HFFc6 (cell line): ENCODE measurements at places on chromosomes 2 and 18. TPM values are rescaled to one million over a fixed set of nuclear protein-coding genes. Genes with fewer than 3 reads are reported as not detected.
A peak's percentile ranks its signal among the peaks of the same experiment; 100 is the strongest.

The TUBB6 gene
- total RNA-seq: 406 to 585 TPM (median 499 TPM) in 3 replicates

The CCDC74B gene
- total RNA-seq: 3.1 to 4.8 TPM (median 3.4 TPM) in 3 replicates

The ERICH2 gene
- not detected in 3 replicates for total RNA-seq

The GCKR gene
- total RNA-seq: not detected in 2 replicates

The DLX1 gene
- total RNA-seq: 8.2 to 12.9 TPM (median 12.2 TPM) in 3 replicates

The CCDC148 gene
- total RNA-seq: 0.54 to 1.1 TPM (median 0.91 TPM) in 3 replicates

The MEP1B gene
- total RNA-seq: not detected in 3 replicates

The SLC4A1AP gene
- 20.8 to 24.9 TPM (median 24.2 TPM) in 3 replicates for total RNA-seq

The RGPD4 gene
- total RNA-seq: 0.05 TPM in 1 of 3 replicates, not detected in the others

DNA sequence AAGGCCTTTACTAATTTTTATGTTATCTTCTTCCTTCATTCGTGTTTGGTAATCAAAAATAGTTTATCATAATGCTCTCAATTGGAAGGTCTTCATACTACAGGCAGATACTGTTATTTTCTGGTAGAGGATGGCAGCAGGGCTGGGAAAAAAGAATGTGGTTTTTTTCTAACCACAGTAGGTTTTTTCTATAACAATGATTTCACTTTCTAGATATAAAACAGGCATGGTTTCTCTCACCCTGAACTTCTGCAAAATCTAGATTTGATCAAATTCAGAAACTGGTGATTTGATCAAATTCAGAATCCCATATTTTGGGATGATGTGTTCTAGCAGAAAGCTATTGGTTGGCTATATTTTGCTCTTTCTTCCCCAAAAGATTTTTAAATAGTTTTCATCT is 27.6 kb downstream of the BCL11A start:
- peaks cover 12% of the 10 kb centered on the region for H3K4me1 ChIP-seq
- H3K4me3 ChIP-seq: no peak overlapping the region
- peaks cover 6% of the 10 kb centered on the region for H3K27me3 ChIP-seq
- no peak for DNase-seq
- H3K27ac ChIP-seq: no peak overlapping the region

DNA sequence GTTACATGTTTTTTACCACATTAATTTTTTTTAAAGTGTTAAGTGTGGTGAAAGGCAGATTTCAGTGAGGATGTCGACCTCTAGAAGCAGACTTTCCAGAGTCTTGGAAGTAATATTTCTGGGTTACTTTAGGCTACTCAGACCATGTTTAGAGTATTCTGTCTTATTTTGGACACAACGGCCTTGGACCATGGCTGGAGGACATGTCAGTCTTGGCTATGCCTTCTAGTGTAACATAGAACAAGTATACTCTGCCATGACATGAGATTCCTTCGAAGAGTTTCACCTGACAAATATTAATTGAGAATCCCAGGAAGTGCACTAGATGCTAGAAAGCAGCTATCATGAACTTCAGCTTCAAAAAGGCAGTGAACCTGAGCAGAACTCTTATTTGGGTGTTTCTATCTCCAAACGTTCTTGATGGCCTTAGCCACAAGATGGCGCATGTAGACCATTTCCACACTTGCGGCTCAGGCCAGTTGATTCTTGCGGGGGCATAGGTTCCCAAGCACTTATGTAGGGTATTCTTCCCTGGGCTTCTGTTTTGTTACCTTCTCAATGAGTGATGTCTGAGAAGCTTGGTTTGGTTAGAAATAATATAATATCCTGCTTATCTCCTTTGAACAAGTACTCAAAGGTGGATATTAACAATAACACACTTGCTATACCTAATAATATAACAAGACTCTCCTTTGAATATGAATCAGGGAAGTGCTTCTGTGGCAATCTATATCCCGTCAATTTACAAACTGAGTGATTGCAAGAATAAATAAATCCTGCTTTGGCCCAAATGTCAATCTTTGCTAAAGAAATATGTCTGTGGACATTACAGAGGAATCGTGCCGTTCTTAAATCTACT is 62.0 kb downstream of the CACNB4 start:
- H3K27ac ChIP-seq: no peak overlapping the region
- no peaks in the 10 kb centered on the region for H3K4me1 ChIP-seq
- H3K36me3 ChIP-seq: no peaks in the 10 kb centered on the region
- H3K4me3 ChIP-seq: no peak overlapping the region

- no peak overlapping the region for H3K27ac ChIP-seq
- H3K4me3 ChIP-seq: no peak overlapping the region
- no peak for DNase-seq
Measured at GRCh38 chr18:64253873-64254272, 105.0 kb upstream of the LINC00305 start.

GRCh38 chr2:10316336-10316735 is 13.6 kb downstream of the HPCAL1 start:
- H3K36me3 ChIP-seq: peaks cover 6% of the 10 kb centered on the region
- H3K4me1 ChIP-seq: peaks cover 7% of the 10 kb centered on the region
- H3K27ac ChIP-seq: peak overlapping the region; percentile 27; the same call in 1 of the 2 replicates
- no peaks in the 10 kb centered on the region for H3K27me3 ChIP-seq

DNA sequence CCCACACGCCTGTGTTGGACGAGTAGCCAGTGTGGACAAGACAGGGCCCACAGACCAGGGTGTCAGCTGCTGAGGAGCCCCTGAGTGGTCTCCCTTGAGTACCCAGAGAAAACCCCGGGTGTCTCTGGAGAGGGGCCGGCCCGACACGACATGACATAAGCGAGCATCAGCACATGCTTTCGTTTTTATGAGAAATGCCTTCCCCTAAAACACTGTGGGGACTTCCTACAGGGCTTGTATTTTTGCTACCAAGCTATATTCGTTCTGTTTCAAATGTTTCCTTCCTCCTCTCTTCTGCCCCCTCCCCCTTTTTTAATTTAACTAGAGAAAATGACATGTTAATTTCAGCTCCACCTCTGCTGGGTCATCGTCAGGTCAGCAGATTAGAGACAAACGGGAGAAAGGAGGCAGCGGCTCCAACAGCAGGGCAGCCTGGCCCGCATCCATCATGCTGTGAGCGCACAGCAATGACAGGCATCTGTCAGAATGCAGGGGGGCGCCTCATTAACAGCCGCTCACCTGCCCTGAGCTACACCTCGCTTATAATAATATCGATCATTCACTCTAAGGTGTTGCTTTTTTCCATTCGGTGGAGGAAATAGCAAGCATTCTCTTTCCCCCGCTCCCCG is 286.2 kb downstream of the ZNF516 start:
- H3K4me1 ChIP-seq: peaks cover 14% of the 10 kb centered on the region
- H3K27me3 ChIP-seq: peaks cover 4% of the 10 kb centered on the region; the same call in 1 of the 2 replicates
- no peak for DNase-seq
- H3K27ac ChIP-seq: no peak overlapping the region

GRCh38 chr2:44928483-44929158 is 12.9 kb upstream of the SIX3 start:
- no peak for DNase-seq
- no peaks in the 10 kb centered on the region for H3K36me3 ChIP-seq
- peaks cover 62% of the 10 kb centered on the region for H3K27me3 ChIP-seq
- H3K27ac ChIP-seq: no peak overlapping the region
- no peaks in the 10 kb centered on the region for H3K4me1 ChIP-seq
- H3K4me3 ChIP-seq: no peak overlapping the region

GRCh38 chr2:104016801-104017200 is 837.1 kb upstream of the POU3F3 start:
- no peaks in the 10 kb centered on the region for H3K27me3 ChIP-seq
- no peak for DNase-seq
- H3K4me1 ChIP-seq: no peaks in the 10 kb centered on the region
- no peaks in the 10 kb centered on the region for H3K36me3 ChIP-seq

DNA sequence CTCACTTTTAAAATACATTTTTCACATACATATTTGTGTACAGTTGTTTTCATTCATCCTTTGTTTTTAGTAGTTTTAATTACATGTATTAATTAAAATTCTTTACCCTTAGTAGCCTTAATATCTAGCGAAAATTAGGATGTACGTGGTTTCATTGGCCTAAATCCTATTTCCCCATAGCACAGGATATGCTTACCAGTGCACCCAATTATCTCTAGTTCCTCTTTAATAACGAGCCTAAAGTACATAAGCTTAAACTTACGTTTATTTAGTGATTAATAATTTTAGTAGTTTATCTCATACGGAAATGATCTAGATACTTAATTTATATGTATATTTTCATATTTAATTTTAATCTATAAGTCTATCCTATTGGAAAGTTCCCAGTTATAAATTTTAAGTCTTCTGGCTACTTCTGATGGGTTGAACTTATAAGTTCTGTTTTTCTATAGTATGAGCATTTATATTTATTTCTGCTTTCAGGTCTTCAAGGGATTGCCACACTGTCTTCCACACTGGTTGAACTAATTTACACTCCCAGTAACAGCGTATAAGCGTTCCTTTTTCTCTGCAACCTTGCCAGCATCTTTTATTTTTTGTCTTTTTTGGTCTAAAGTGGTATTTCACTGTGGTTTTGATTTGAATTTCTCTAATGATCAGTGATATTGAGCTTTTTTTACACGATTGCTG is 21.4 kb upstream of the RUFY4 start:
- H3K27me3 ChIP-seq: peaks cover 30% of the 10 kb centered on the region
- no peaks in the 10 kb centered on the region for H3K4me1 ChIP-seq
- no peak for DNase-seq
- peaks cover 7% of the 10 kb centered on the region for H3K36me3 ChIP-seq
- H3K4me3 ChIP-seq: no peak overlapping the region
- H3K27ac ChIP-seq: no peak overlapping the region

GRCh38 chr18:26956863-26957262 is 91.4 kb upstream of the AQP4 start:
- H3K36me3 ChIP-seq: no peaks in the 10 kb centered on the region
- DNase-seq: no peak
- no peaks in the 10 kb centered on the region; the same call in 1 of the 2 replicates for H3K27me3 ChIP-seq
- H3K4me1 ChIP-seq: no peaks in the 10 kb centered on the region
- no peak overlapping the region for H3K27ac ChIP-seq

DNA sequence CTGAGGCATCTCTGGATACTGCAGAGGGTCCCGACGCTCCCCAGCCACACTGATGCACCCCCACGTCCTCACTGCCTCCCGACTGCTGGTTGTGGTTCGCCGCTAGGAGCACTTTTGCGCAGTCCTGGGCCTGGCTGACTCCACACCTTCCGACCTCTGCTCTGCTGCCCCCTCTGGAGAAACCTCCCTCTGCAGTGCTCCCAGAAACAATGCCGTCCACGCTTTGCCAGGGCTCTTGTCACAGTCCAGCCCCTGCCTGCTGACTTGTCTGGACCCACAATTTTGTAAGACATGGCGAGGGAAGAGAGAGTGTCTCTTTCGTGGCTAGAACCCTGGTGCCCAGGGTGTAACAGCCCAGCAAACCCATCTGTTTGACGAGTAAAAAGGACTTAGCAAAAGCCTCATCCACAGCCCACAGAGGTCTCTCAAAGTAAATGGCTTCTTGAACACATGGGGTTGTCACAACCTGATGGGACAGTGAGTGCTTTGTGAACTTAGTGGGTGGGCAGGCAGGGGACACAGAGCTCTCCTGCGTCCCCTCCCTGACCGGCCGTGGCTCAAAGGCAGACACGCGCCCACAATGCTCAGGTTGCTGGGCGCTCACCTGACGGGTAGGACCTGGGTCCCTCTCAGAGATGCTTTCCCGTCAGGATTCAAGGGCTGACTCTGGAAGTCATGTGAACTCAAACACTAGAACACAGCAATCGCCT is 4.0 kb downstream of the COPS9 start:
- no peak overlapping the region for H3K4me3 ChIP-seq
- no peak for DNase-seq
- H3K27ac ChIP-seq: no peak overlapping the region
- H3K27me3 ChIP-seq: peaks cover 2% of the 10 kb centered on the region

GRCh38 chr2:164068063-164068462 is 332.3 kb upstream of the FIGN start:
- H3K4me3 ChIP-seq: no peak overlapping the region
- no peak for DNase-seq
- no peaks in the 10 kb centered on the region for H3K4me1 ChIP-seq
- no peaks in the 10 kb centered on the region for H3K36me3 ChIP-seq

DNA sequence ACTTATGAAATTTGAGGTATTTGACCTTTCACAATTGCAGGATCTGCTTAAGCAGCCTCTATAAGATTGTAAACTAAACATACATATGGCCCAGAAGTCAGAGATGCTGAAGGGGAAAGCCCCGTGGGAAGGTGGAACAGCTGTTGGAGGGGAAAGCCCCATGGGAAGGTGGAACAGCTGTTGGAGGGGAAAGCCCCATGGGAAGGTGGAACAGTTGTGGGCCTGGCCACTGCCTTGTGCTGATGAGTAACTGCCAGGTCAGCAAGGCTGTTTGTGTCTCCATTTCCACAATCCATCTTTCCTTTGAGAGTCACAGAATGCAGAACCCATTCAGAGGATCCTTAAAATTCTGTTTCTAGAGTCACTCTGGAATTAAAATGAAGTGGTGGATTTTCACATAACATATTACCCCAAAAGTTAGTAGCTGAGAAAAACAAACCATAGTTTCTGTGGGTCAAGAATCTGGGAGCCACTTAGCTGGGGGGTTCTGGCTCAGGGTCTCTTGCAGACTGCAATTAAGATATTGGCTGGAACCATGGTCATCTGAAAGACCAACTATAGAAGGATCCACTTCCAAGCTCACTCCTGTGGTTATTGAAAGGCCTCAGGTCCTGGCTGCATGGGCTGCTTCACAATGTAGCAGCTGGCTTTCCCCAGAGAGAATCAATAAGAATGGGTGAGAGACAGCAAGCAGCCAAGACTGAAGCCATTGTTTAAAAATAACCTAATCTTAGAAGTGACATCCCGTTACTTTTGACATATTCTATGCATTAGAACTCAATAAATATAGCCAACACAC is 86.6 kb upstream of the CAVIN2 start:
- H3K27me3 ChIP-seq: no peaks in the 10 kb centered on the region; the same call in 1 of the 2 replicates
- H3K4me1 ChIP-seq: no peaks in the 10 kb centered on the region
- no peak for DNase-seq
- H3K36me3 ChIP-seq: no peaks in the 10 kb centered on the region
- no peak overlapping the region for H3K4me3 ChIP-seq

DNA sequence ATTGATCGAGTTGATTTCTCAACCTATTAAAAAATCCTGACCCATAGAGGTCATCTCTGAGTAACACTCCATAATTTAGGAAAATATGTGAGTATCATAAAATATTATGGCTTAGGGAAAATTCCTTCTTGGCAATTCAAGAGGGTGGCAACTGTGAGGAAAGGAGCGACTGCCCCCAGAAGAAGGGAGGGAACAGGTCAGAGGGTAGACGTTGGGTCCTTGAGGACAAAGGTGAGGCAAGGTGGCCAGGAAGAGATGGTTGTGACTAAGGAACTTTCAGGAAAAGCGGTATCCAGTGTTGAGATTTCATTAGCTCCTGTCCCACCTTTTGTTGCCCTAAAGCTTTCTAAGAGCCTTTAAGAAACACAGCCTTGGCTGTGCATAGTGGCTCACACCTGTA is 10.5 kb upstream of the AGAP1 start:
- H3K4me3 ChIP-seq: no peak overlapping the region
- peaks cover 12% of the 10 kb centered on the region for H3K27me3 ChIP-seq
- no peaks in the 10 kb centered on the region for H3K4me1 ChIP-seq

- H3K4me1 ChIP-seq: peaks cover 28% of the 10 kb centered on the region
- H3K27ac ChIP-seq: no peak overlapping the region
- H3K4me3 ChIP-seq: no peak overlapping the region
- H3K36me3 ChIP-seq: no peaks in the 10 kb centered on the region
- peaks cover 4% of the 10 kb centered on the region for H3K27me3 ChIP-seq
Measured at GRCh38 chr18:22703883-22704585, 229.1 kb upstream of the RBBP8 start.
